Cardiac muscle cell (in vitro differentiated cells and primary cell): ENCODE measurements at places on chromosomes 13 and 19. TPM values are rescaled to one million over a fixed set of nuclear protein-coding genes. Genes with fewer than 3 reads are reported as not detected.

PCDH9 gene
- 1.6 and 4.2 TPM in 2 replicates for polyA plus RNA-seq

IL17D gene
- polyA plus RNA-seq, result 118 and 147 TPM in 2 replicates

ZNF667 gene
- 9.3 and 12.9 TPM in 2 replicates for polyA plus RNA-seq

FBN3 gene
- polyA plus RNA-seq, result 5.6 and 6.2 TPM in 2 replicates

S1PR4 gene
- 0.11 TPM in 1 of 2 replicates, not detected in the other for polyA plus RNA-seq

TMC4 gene
- polyA plus RNA-seq, result 3.4 and 5.6 TPM in 2 replicates

ZNF154 gene
- 11.1 and 16.3 TPM in 2 replicates for polyA plus RNA-seq

UBAC2 gene
- polyA plus RNA-seq, result 127 and 130 TPM in 2 replicates

PGLYRP2 gene
- not detected in 2 replicates for polyA plus RNA-seq

LILRA1 gene
- polyA plus RNA-seq, result not detected in 2 replicates
